ENCODE measurements at places on chromosomes 3 and 15. TPM values are rescaled to one million over a fixed set of nuclear protein-coding genes. Genes with fewer than 3 reads are reported as not detected.

Gene TM4SF18
- 0.07 TPM for total RNA-seq

Gene FAM107A
- total RNA-seq, result 0.07 TPM

Gene CKMT1B
- total RNA-seq, result not detected

Gene SHF
- total RNA-seq, result 0.63 TPM

Gene SPINK8
- total RNA-seq, result not detected

Gene RYR3
- 0.07 TPM for total RNA-seq

Gene LCTL
- total RNA-seq, result 0.17 TPM

Gene ENTPD3
- total RNA-seq, result 0.13 TPM

Gene B3GALNT1
- 21.2 TPM for total RNA-seq

Gene SV2B
- under 0.01 TPM for total RNA-seq

Gene LRRC49
- 10.4 TPM for total RNA-seq

Gene RASGRP1
- total RNA-seq, result 5.1 TPM

Gene ANKRD63
- not detected for total RNA-seq

Gene KLF13
- total RNA-seq, result 33.0 TPM

Gene MAPKBP1
- 20.7 TPM for total RNA-seq

Gene CCDC191
- total RNA-seq, result 2.4 TPM

Gene GOLGA8J
- not detected for total RNA-seq

Gene ERC2
- 0.10 TPM for total RNA-seq

Gene B3GNT5
- 3.7 TPM for total RNA-seq

Gene GPR62
- total RNA-seq, result 0.07 TPM

Gene LRRC58
- 30.2 TPM for total RNA-seq

Gene MCTP2
- total RNA-seq, result 8.9 TPM

Gene TMED3
- 200 TPM for total RNA-seq

Gene EIF1B
- 17.2 TPM for total RNA-seq

Gene CLEC3B
- total RNA-seq, result 29.6 TPM

Gene ZNF501
- 3.0 TPM for total RNA-seq

Gene SH2D7
- not detected for total RNA-seq

Gene USP13
- 8.6 TPM for total RNA-seq

Gene GNL3
- 78.8 TPM for total RNA-seq

Gene SMAD3
- 57.0 TPM for total RNA-seq

Gene TPRA1
- 49.5 TPM for total RNA-seq

Gene PRSS50
- total RNA-seq, result not detected

Gene LRRC31
- total RNA-seq, result not detected

Gene SOX14
- not detected for total RNA-seq
